ENCODE measurements at places on chromosomes 1 and 21.

GRCh38 chr21:33299181-33299752 is 25.5 kb upstream of the IFNAR1 start:
- no peak for DNase-seq

DNA sequence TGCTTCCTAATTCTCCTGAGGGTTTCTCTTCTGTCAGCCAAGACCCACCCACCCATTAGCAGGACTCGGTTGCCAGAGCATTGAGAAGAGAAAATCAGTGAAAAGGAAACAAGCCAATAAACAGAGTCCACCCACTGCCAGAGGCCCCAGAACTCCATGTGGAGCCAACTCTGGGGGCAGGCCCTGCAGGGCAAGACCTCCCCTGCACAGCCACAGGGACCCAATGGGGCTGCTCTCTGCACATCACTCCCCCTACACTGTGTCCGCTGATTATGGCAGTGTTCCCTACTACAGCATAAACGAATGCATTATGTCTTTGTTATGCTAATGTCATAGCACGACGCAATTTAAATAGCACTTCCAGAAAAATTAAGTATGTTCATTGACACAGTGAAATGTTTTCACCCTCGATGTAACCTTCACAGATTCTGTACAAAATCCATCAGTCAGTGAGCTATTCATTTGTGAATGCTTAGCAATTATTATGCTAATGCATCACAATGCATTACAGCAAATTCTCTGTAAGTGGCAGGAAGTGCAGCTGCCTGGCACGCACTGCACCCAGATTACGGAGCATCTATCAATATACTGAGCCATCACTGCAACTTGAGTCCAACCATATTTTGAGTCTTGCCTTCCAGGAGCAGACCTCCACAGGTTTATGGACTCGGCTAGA is 56.4 kb downstream of the GRIK3 start:
- DNase-seq: no peak

GRCh38 chr1:222970040-222970439 is 155.2 kb downstream of the DISP1 start:
- no peak for DNase-seq

- no peak for DNase-seq
These were observed 7.5 kb upstream of the GJA8 start for GRCh38 chr1:147895123-147895522.

GRCh38 chr1:109392037-109392787 is 5.5 kb downstream of the SORT1 start:
- DNase-seq: no peak

- peak; percentile 27 for DNase-seq
These were observed 175.3 kb downstream of the PLPP3 start for GRCh38 chr1:56404066-56404465.

DNA sequence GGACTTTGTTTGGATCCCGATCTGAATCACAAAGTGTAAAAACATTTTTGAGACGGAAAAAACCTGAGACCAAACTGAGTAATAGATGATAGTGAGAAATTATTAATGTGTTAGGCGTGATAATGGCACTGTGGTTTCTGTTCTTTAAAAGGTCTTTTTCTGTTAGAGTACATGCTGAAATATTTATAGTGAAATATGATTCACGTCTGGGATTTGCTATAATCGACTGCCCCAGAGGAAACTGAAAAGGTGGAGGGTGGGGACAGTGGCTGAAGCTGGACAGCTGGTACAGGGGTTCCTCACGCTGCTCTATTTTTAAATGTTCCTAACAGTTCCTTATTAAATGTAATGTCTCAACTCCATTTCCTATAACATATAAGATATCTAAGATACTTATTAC is 11.2 kb downstream of the URB1 start:
- no peak for DNase-seq

DNA sequence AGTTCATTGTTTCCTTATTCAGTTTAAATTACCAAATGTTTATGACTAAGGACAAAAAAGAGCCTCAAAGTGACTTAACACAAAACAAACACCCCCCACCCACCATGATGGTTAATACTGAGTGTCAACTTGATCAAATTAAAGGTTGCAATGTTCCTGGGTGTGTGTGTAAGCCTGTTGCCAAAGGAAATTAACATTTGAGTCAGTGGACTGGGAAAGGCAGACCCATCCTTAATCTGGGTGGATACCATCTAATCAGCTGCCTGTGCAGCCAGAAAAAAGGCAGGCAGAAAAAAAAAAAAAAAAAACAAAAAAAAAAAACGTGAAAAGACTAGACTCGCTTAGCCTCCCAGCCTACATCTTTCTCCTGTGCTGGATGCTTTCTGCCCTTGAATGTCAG is 543.4 kb downstream of the NEGR1 start:
- DNase-seq: peak; percentile 64

DNA sequence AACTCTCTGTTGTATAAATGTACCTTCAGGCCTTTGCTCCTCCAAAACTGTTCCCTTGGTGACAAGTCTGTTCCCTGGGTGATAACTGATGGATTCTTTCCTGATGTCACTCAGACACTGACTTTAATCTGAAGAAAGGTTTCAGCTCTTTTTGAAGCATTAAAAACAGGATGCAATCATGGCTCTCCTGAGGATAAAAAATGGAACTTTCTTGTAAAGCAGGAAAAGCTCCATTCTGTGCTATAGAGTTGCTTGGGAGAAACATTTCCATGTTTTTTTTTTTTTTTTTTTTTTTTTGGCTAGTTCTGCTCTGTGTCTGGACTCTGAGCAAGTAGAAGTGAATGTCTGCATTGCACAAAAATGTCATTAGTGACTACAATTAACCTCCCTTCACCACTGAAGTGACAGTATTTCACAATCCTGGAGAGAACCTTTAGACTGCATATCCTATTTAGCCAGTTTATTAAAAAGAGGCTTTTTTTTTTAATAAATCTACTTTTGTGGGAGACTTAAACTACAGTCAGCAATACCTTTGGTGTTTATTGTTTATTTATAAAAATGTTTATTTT is 101.7 kb upstream of the PRMT6 start:
- DNase-seq: no peak

- no peak for DNase-seq
These were observed 19.6 kb downstream of the CDKN2C start for GRCh38 chr1:50989694-50990093.

- no peak for DNase-seq
These were observed 387.6 kb downstream of the CAMTA1 start for GRCh38 chr1:7172804-7173203.

Data from SK-N-DZ (cell line).